ENCODE measurements at places on chromosomes 11 and 22.
A peak's percentile ranks its signal among the peaks of the same experiment; 100 is the strongest.

DNA sequence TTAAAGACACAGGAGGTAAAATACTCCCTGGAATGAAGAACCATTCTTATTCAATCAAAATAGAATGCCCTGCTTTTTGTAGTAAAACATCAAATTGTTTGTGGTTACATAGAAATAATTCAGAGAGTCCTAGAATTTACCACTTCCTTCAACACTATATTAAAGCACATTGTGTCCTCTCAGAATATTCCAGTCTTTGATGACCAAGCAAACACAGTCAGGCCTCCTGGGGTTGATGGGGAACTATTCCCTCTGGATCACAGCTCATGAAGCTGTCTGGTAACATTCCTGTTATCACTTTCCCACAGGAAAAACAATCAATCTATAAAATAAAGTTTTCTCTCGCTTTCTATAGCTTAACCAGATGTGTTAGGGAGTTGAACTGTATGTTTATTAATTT lies 389.3 kb downstream of the KCNA4 start:
- DNase-seq: no peak

DNA sequence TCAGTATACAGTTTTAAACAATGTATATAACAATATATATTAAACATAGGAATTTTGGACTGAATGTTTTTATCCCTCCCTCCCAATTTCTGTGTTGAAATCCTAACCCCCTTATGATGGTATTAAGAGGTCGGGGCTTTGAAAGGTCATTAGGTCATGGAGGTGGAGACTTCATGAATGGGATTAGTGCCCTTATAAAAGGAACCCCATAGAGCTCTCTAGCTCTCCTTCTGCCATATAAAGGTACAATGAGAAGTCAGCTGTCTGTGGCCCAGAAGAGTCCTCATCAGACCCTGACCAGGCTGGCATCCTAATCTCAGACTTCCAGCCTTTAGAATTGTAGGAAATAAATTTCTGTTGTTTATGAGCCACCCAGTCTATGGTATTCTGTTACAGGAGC lies 6.5 kb downstream of the NNMT start:
- no peak for DNase-seq

- DNase-seq: no peak
These were observed 45.3 kb upstream of the PPARA start for GRCh38 chr22:46104881-46105493.

GRCh38 chr22:20494978-20495860 lies at the start of gene KLHL22:
Gene KLHL22, minus strand, starts transcription at chr22:20495795. Its CDS starts 6,584 bp downstream, at chr22:20489211.
- DNase-seq: peak; percentile 53

DNA sequence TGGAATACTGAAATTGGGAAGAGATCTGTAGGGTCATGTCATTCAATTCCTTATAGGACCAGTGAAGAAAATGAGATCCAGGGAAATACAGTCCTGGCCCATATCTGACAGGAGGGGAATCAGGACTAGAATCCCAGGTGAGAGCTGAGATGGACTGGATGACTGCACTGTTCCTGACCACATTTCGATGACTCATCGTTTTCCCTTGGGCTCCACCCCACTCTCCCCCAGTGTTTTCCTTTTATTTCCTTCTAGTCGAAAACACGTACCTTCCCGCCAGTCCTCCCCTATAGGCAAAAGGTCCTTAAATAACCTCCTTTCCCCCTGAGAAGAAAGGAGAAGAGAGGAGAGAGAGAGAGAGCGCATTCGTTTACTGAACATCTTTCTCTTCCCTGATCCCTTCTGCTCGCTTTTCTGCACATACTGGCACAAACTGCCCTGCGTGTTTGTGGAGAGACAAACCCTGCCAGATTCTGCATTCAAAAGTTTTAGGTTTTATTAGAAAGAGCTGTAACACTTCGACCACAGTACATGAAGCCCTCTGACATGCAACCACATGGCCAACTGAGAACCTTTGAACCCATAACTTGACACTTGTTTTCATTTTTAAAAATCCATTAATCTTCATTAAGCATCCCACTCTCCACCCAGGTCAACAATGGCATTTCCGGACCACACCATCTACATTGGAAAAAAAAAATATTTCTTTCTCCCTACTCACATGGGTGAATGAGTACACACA lies 565.7 kb downstream of the METTL15 start:
- no peak for DNase-seq
